ENCODE measurements at places on chromosomes 5 and 9.

GRCh38 chr9:134130503-134131375 is 5.1 kb upstream of the WDR5 start:
- peak; percentile 40 for DNase-seq

DNA sequence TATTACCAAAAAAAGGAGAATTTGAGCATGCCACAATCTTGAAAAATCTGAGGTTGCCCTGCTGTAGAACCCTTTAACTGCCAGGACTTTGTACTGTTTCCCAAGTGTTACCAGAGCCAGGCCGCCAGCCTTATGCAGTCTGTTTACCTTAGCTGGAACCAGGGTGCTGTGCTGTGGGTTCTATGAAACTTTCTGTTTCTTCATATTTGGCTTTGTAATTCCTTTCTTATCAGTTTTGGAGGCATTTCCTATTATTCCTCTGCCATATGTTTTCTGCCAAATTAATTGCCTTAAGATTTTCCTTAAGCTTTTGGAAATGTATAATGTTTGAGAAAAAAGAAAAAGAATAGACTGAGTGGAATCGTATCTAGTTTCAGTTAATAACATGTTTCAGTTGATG is 2.1 kb downstream of the S1PR3 start:
- no peak for DNase-seq

DNA sequence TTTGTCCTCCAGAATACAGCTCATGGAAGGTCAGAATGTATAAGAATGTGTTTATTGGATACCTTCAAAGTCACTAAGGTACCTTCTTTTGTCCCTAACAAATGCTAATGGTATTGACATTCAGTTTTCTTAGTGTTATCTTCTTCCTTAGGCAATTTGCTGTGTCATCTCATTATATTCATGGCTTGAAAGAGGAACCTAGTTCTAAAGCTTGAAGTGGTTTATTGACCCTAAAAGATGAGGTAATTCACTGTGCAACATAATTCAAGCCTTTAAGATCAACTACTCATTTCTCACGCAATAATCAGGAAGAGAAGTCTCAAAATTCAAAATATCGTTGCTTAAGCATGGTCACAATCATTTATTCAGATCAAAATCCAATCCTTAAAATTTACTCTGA is 342.7 kb upstream of the RIOK2 start:
- no peak for DNase-seq

- no peak for DNase-seq
Observed at GRCh38 chr5:116340799-116341198, 233.8 kb downstream of the SEMA6A start.

- DNase-seq, result no peak
Observed at GRCh38 chr9:124835026-124835557, 18.2 kb upstream of the WDR38 start.
